ENCODE measurements at places on chromosomes 13 and 19.

DNA sequence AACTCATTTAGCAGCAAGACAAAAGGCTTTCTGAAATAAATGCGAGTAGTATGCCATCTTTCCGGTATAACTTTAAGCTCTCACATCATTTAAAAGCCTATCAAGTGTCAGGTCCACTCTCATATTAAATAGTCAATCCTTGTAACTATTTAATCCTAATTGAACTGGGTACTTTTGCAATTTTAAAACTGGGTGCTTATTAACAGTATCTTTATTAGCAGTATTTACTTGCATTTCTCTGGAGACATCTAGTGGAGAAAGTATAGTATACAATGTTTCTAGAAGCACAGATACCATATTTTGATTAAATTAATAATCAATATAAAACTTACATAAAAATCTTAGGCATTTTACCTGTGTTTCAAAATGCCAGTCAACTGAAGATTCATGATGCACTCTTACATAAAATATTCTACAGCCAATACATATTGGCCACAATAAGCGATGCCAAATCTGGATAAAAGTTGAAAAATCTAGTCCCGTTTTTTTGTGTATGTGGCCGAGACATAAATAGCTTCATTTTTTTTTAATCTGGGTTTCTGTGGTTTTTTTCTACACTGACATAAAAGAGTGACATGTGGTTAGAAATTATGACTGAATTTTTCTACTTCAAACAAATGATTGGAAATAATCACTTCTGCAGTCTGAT, 4.3 kb upstream of the POSTN start:
- no peak for DNase-seq

DNA sequence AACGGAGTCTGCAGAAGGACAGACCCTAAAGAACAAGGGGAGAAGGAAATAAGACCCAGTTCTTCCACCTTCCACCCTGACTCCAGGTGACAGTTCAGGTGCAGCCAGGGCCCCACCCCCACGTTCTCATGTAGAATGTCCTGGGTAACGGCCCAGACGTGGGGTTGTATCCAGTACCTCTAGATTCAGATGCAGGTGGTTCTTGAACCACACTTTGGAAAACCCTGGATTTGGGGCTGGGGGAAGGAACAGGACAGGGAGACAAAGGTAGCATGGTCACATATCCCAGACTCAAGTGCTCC, 2.2 kb downstream of the DMPK start:
- DNase-seq: no peak

DNA sequence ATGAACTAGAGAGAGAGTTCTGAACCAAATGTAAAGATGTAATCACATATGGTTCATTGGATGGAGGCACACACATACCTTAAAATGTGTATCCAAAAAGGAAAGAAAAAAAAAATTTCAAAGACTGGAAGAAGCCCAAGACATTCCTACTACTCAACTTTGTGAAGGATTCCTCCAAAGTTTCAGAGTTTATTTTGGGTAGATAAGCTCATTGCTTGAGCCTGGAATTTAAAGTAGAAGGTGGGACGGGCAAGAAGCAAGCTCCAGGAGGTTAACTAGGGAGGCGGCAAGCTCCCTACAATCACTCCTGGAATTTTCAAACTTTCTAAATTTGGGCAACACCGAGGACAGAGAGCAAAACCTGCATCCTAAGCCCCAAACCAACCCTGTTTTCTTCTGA, 1.9 kb downstream of the TSHZ3 start:
- no peak for DNase-seq

DNA sequence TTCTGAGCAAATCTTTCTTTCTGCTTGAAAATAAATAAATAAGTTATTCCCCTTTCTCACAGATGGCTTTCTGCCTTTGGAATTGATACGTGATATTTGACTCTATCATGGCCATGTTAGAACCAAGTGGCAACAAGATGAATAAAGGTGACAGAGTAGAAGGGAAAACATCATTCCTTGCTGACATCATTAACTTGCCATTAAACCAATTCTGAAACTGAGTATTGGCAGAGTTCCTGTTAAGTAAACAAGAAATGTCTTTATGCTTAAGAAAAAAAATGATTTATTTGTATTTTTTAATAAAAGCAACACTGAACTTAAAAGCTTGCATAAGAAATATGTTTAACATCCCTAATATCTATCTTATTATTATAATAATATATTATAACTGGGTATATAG, 828.1 kb downstream of the PCDH9 start:
- DNase-seq: no peak

- DNase-seq: no peak
Measured at GRCh38 chr13:113918981-113919701, 54.7 kb downstream of the C13orf46 start.

Measured in hypothalamus (tissue), 51 donors.